Stimulated activated CD8-positive, alpha-beta memory T cell treated with anti-CD3 and anti-CD28 coated beads, Interleukin-4, amount 100 ng/mL, for 1 hour (primary cell): ENCODE measurements at places on chromosomes 16 and 17.

DNA sequence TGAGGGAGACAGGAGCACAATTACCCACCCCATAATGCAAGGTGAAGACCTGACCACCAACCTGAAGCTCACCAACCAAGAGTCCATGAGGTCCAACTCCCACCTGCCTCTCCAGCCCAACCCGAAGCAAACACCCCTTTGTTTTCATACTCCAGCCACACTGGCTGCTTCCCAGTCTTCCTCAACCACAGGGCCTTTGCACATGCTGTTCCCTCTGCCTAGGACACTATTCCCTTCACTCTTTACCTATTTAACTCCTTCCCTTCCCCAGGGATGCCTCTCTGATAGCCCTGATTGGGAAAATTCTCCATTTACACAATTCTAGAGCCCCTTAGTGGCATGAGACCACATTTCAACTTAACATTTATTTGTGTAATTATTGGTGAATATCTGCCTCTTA is 86.0 kb downstream of the VAT1L start:
- no peak for DNase-seq

- DNase-seq, result no peak
These were observed 22.2 kb downstream of the USP22 start for GRCh38 chr17:21020622-21021021.

DNA sequence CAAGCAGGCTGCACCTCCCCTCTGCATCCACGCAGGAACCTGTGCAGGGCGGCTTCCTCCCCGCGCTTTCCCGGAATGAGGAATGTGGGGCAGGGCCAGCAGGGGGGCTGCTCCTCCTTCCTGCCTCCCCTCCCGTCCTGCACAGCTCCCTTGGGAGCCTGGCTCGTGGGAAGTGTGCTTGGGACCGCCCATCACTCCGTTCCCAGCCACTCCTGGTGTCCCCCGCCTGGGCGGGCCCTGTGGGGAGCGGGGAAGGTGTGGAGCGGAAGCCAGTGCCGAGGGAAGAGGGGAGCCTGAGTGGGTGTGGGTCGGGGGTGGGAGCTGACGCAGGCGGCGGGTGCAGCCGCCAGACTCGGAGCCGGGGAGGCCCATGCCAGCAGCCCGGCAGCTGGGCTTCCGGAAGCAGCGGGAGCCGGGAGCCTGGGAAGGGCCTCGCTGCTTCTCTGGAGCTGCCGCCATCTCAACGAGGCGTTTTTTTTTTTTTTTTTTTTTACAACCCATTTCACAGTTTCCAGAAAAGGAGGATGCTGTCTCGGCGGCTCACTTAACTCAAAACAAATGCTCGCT is 24.1 kb downstream of the BAHCC1 start:
- no peak for DNase-seq

DNA sequence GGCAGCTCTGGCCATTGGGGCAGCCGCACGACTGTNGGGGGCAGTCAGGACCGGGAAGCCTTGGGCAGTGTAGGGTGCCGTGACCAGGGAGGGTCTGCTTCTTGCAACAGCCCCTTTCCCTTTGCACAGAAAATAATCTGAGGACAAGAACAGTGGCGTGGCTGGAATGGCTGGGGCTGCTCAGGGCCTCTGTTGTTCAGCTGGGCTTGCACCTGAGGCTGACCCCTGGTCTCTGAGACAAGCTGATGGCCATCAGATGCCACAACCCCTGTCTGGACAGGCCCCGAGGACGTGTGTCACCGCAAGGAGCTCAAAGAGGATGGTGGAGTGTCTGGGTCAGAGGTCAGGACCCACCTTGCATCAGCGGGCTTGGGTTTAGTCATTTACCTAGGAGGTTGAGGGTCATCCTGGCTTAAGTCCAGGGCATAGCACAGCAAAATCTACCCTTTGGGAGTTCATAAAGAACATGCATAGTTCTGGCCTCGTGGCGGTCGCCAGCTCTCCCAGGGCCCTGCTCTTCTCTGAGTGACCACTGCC is 46.9 kb downstream of the METRNL start:
- DNase-seq, result no peak

- DNase-seq, result no peak
These were observed 228.6 kb downstream of the ZFHX3 start for GRCh38 chr16:72819345-72819744.
